ENCODE measurements at places on chromosomes 7 and 10.

DNA sequence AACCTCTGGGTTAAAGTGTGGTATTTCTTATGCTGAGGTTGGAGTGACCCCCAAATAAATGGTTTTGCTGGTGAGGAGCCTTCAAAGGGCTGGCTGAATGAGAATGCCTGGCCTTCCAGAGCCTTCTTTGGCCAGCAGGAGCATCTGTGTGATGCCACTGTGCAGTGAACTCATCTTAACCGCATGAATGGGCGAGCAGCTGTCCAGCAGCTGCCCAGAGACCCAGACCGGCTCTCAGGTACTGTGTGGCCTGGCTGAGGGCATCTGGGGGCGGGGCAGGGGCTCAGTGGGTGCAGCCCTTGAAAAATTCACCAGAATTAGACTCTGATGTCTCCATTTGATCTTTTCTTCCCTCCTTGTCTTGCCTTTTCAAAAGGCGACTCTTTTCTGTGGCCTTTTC is 59.0 kb downstream of the SYPL1 start:
- DNase-seq, result no peak

DNA sequence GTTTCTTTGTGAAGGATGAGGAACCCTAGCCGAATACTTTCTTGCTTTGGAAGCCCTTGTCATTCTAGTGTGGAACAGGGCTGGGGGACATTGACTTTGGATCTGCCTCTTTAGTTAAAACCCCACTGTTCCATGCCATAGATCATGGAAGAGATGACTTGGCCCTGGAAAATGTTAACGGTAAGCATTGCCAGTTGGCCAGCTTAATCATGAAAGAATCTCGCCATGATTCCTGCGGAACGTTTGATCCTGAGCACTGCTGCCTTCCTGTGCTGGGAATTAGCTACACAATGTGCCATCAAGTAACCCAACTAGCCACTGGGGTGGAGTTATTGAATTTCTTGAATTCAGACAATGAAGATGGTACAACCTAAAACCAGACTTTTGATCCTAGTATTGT is 177.6 kb upstream of the FZD8 start:
- DNase-seq, result no peak

GRCh38 chr10:108688314-108688713 is 1235.0 kb downstream of the XPNPEP1 start:
- no peak for DNase-seq

- no peak for DNase-seq
These were observed 5.7 kb downstream of the ZNF92 start for GRCh38 chr7:65379318-65379717.

Measured in right atrium auricular region (tissue), 2 donors.